Stimulated activated CD8-positive, alpha-beta memory T cell treated with anti-CD3 and anti-CD28 coated beads, Interleukin-4, amount 100 ng/mL, for 1 hour (primary cell): ENCODE measurements at places on chromosomes 4 and X.

DNA sequence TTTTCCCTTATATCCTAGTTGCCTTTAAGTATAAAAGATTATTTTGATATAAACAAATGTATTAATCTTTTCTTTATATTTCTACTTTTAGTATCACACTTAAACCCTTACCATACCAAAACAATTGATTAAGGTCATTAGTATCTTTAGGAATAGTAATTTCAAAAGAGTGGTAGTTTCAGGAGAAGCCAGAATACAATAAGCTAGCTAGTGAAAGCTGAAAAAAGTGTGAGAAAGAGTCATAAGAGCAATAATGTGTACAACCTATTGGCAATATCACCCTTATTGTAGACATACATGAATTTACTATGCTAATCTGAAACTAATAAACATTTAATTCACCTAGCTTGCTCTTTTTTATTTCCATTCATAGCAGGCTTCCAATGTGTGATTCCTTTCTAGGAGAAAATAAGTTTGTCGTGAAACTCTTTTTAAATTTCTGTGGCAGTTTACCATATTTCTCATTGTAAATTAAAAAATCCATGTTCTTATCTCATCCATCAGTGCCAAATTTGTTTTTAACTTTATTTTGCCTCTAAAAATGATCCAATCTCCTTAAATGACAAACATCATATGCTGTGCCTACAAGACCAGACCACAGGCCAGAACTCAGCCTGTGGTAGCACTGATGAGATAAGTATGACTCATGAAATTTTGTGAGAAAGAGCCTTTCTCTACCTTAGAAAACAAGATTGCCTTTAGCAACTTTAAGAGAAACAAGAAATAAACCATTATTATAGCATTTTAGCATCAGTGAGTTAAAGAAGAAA is 8.1 kb downstream of the NEK1 start:
- DNase-seq, result no peak

GRCh38 chrX:73214426-73215094 is at the start of gene NAP1L2:
Gene NAP1L2, minus strand, starts transcription at chrX:73214851. Its CDS starts 359 bp downstream, at chrX:73214492.
- no peak for DNase-seq

DNA sequence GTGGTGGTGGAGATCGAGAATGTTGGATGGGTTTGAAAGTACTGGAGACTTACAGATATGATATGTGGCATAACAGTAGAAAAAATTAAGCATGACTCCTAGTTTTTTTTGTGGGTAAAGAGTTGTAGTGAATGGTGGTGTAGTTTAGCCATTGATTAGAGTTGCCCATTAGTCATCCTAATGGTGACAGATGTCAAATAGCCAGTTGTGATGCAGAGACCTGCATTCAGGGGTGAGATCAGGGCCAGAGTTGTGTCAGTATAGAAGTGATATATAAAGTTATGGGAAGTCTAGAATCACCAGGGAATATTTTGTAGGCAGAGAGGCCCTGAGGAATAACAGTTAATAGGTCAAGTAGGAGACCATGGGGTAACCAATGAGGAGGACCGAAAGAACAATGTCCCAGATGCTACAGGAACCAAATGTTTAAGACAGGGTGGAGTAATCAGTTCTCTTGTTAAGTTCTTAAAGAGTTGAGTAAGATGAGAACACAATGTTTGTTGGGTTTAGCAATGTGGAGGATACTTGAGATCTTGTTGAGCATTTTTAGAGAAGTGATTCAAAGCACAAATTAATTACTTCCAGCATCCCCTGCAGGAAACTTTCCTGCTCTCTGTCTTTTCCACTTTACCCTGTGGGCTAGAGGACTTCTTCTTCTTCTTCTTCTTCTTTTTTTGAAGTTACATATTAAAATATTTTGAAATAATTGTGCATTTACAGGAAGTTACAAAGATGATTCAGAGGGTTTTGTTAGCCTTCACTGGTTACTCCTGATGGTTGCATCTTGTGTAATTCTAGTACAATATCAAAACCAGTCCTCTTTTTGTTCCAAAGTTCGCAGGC is 13.3 kb downstream of the SGMS2 start:
- no peak for DNase-seq

DNA sequence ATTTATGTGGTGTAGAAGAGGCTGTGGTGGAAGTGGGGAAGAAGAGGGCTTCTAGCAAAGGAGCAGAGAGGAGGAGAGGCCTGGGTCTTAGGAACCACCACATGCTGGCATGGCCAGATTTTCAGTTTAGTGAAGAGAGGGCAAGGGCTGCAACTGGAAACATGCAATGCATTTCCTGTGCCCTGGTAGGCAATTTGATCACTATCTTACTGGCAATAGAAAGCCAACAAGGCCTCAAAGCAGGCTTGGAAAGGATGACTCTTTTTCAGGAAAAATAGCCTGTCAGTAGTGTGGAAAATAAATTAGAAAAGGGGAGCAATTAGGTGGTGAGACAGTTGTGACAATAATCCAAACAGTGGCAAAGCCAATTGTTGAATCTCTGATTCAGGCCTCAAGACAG is 501.9 kb upstream of the ZFP42 start:
- no peak for DNase-seq

GRCh38 chr4:161303551-161303950 is 860.2 kb downstream of the FSTL5 start:
- DNase-seq, result no peak

GRCh38 chr4:996030-996996 is 3.1 kb upstream of the SLC26A1 start:
- no peak for DNase-seq

GRCh38 chr4:26607776-26608175 is 23.9 kb downstream of the TBC1D19 start:
- no peak for DNase-seq

GRCh38 chr4:21806991-21807390 is 141.6 kb downstream of the KCNIP4 start:
- no peak for DNase-seq

GRCh38 chr4:1557221-1557597 is 126.9 kb downstream of the FAM53A start:
- DNase-seq, result no peak

DNA sequence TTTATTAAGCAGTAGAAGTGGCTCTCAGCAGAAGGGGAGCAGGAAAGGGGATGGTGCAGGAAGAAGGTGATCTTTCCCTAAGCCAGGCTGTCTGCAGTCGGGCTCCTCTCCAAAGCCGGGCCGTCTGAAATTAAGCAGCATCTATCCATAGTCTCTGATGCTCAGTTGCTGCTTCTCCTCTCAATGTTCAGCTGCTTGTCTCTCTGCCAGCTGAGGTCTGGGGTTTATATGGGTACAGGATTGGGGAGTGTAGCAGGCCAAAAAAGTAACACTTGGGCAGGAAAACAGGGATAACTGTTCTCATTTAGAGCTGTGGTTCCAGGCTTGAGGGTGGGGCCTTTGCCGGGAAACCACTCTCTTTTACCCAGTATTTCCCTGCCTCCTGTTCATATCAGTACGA is 39.2 kb upstream of the CCKAR start:
- DNase-seq, result no peak

DNA sequence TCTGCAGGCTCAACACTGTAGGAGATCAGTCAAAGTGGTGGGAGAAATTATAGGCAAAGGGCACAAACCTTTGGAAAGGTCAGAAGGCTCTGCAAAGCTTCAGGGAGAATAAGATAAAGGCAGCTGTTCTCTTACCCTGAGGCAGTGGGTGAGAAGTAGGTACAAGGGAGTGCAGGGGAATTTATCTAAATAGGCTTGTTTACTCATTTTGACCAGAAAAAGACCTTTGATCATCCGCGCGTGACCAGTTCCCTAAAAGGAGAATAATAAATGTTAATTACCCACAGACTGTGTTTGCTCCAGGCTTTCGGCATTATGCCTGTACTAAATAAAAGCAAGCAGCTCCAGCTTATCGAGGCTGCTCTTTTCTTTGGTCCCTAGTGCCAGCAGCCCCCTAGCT is 9.3 kb downstream of the FGFBP2 start:
- no peak for DNase-seq

DNA sequence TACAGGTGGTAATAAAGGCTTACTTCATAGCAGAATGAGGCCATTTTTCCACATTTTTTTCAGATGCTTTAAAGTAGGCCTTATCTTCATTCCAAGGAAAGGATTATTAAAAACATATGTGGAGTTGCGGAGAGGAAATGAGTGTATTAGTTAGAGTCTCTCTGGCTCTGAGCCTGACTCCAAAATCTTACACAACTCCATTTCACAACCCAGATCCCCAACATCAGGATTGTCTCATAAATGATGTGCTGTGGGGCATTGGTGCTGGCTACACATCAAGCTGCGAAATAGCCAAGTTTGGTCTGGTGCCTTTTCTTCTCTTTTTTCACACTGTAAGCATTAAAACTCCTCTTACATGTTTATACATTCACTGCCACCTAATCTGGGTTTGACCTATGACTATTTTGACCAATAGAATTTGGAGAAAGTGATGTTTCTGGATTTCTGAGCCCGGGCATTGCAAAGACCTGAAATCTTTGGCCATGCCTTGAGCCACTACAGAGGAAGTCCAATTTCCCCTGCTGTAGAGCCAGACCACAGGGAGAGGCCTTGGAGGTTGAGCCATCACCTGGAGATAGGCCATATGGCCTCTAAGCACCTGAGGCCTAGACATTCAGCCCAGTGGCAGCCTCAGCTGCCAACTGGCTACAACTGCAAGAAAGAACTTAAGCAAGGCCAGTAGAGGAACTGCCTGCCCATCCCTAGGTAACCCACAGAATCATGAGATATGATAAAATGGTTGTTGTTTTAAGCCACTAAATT is 16.7 kb upstream of the SOD3 start:
- no peak for DNase-seq

GRCh38 chr4:73600954-73601353 is 19.3 kb downstream of the RASSF6 start:
- no peak for DNase-seq

- DNase-seq, result no peak
Measured at GRCh38 chrX:5870238-5870637, 358.4 kb downstream of the NLGN4X start.

DNA sequence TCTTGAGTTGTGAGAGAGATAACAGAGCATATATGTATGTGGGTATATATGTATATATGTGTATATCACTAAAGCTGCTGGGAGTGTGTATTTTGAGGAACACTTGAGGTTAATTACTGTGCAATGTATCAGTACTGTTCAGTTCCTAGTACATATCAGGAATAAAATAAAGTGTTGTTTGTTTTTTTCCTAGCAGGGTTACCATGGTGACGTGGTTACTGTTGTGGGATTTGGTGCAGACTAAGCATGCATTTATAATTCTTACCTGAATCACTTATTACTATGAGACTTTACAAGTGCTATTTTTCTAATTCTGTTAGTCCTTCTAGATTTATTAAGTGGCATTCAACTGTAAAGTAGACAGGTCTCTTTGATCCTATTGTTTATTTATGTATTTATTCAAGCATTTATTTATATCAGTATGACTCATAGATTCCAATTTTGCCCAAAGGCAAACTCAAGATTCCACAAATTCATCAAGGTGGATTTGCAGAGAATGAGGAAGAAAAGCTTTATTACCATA is 26.9 kb upstream of the BEX4 start:
- no peak for DNase-seq

DNA sequence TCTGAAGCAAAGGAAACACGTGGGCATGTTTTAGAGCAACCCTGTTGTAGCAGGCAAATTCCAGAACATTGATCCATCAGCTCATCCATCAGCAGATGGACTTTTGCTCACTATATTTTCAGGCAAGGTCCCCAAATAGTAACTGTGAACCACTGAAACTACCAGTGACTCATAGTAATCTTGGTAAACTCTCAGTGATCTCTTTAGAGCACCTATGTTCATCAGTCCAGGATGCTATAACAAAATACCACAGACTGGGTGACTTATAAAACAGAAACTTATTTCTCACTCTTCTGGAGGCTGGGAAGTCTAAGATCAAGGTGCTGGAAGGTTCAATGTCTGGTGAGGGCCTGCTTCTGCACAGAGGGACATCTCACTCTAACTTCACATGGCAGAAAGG is 28.9 kb upstream of the BTC start:
- no peak for DNase-seq

GRCh38 chrX:140132937-140133336 is 167.6 kb upstream of the CXorf66 start:
- DNase-seq, result no peak

DNA sequence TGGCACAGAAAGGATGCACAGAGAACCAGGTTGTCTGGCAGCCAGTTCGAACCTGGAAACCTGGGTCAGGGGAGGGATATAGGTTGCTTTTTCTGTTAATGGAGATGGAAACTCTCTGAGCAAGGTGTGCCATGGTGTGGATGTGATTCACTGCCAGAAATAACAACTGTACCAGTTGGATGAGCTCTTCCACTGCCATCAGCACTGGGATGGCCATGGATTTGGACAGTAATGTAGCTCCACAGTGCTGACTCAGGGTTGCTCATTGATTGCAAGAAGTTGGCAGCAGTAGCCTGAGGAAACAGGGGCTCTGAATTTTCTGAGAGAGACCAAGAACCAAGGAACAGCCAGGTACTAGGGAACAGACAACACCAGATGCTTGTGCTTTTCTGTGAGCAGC is 33.8 kb downstream of the PNMA5 start:
- no peak for DNase-seq

GRCh38 chr4:87868522-87868921 is 35.8 kb downstream of the MEPE start:
- DNase-seq, result no peak

DNA sequence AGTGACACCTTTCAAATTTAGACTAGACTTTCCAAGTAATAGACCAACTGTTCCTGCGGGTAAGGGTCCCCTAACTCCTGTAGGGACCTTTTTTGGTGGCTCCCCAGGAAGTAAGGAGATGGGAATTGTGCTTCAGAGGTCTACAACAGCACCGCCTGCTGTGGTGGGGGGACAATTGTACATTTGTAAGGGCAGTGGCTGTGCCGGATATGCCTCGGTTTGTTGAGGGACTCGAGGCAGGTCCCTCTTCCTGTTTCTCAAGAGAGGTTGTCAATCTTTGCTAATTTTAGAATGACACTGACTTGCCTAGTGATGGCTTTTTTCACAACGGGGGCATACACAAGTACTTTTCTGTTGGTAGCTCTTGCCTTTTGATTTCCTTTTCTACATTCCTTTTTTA is 15.5 kb upstream of the HSD17B11 start:
- DNase-seq, result no peak

GRCh38 chrX:69154051-69154450 is 11.2 kb downstream of the PJA1 start:
- DNase-seq, result no peak

- no peak for DNase-seq
Measured at GRCh38 chr4:132123870-132124623, 1025.0 kb upstream of the PCDH10 start.

- DNase-seq, result no peak
Measured at GRCh38 chr4:152408514-152409327, 127.2 kb downstream of the FBXW7 start.

DNA sequence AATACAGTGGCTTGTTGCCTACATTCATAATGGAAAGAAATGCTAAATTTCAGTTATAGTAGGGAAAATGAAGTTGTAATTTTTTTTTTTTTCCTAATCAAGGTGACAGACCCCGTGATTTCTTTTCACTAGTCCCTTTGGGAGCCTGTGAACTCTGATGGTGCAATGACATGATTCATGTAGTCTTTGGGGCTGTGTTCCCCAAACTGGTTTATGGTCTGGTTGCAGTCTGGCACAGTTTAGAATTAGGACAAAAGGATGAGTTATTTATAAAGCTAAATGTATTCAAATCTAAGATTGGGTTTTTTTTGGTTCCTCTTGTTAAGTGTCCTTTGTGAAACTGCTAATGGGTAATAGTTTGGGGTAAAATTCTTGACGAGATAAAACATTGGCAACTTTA is 66.0 kb downstream of the REPS2 start:
- DNase-seq, result no peak

- DNase-seq, result no peak
Measured at GRCh38 chr4:48133669-48134068, 381 bp downstream of the TXK start.
